SJSA1 (cell line): ENCODE measurements at places on chromosomes 12 and 14. TPM values are rescaled to one million over a fixed set of nuclear protein-coding genes. Genes with fewer than 3 reads are reported as not detected.
A peak's percentile ranks its signal among the peaks of the same experiment; 100 is the strongest.

The SMOC1 gene
- not detected in 2 replicates for total RNA-seq

The GDF11 gene
- 1.7 and 2.7 TPM in 2 replicates for total RNA-seq

The SLCO1B1 gene
- not detected in 2 replicates for total RNA-seq

The CLEC1A gene
- total RNA-seq: not detected in 2 replicates

The SLC8A3 gene
- total RNA-seq: 4.5 and 5.2 TPM in 2 replicates

The NOVA1 gene
- total RNA-seq: not detected in 2 replicates

The PPM1A gene
- 7.8 and 13.7 TPM in 2 replicates for total RNA-seq

The TOMM20L gene
- total RNA-seq: not detected in 2 replicates

DNA sequence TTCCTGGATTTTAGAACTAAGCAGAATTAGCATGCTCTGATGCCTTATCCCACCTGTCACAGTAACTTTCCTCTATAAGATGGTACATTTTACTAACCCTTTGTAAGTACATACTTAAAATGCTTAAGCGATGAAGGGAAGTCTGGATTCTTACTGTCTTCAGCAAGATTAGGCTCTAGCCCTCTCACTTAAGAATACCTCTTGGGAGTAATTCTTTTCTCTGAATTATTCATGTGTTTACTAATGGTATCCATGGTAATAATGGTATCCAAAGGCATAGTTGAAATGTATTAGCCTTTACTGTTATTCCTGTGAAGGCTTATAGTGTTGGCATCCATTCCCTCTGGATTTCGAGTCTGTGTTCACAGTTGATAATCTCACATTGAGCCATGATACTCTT is 176.9 kb downstream of the MON2 start:
- no peak overlapping the region for H3K27ac ChIP-seq
- H3K36me3 ChIP-seq: no peaks in the 10 kb centered on the region
- H3K4me3 ChIP-seq: no peak overlapping the region
- no peaks in the 10 kb centered on the region for H3K27me3 ChIP-seq
- H3K4me1 ChIP-seq: peaks cover 22% of the 10 kb centered on the region

- peaks cover 39% of the 10 kb centered on the region for H3K36me3 ChIP-seq
- H3K27me3 ChIP-seq: no peaks in the 10 kb centered on the region
- peak overlapping the region; percentile 77 for H3K27ac ChIP-seq
- peaks cover 40% of the 10 kb centered on the region for H3K4me1 ChIP-seq
- H3K4me3 ChIP-seq: no peak overlapping the region
- DNase-seq: peak; percentile 64
Measured at GRCh38 chr12:123937707-123938591, 34.7 kb downstream of the CCDC92 start.

DNA sequence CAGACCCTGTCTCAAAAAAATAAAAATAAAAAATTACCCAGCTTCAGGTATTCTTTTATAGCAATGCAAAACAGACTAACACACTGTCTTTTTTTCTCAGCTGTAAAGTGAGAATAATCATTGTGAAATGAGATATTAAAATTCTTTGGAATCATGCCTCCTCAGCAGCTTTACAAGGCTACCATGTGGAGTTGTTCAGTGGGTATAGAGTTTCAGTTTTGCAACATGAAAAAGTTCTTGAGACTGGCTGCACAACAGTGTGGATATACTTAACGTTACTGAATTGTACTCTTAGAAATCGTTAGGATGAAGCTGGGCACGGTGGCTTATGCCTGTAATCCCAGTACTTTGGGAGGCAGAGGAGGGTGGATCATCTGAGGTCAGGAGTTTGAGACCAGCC is 15.7 kb upstream of the MAPKAPK5 start:
- H3K4me3 ChIP-seq: no peak overlapping the region
- H3K27ac ChIP-seq: no peak overlapping the region
- no peaks in the 10 kb centered on the region for H3K4me1 ChIP-seq
- H3K36me3 ChIP-seq: no peaks in the 10 kb centered on the region
- DNase-seq: no peak

DNA sequence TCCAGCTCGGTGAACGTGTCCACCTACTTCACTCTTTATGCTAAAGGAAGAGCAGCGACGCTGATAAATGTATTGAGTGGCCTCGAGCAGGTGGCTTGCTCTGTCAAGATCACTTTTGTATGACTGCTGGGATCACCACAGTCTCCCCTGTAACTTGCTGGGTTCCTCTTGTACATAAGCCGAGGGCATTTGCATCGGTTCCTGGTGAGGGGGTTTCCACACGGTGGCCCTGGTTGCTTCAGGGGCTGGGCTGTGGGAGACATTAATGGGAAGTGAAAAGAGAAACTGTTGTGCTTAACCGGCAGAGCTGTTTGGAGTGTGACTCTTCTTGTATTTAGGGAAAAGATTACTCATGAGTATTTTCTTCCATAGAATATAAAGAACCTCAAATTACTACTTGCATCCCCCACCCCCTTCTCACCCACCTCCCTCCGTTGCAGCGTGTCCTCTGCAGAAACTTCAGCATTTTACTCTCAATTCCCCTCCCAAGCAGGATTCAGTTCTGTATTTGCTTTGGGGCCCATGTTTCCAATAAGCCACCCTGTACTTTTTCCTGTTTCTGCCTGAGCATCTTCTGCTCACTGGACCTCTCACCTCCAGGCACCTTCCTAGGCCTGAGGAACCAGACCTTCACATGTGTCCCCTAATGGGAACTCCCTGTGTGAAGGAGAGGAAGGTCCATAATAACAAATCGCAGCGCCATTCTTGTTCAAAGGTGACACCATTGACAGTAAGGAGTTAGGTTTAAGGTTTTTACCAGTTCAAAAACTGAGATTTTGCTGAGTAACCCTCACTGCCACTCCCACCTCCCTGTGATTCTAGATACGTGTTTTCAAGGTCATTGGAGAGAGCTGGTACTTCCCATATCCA is 187.0 kb downstream of the ETV6 start:
- no peak overlapping the region for H3K4me3 ChIP-seq
- no peak for DNase-seq
- peaks cover 19% of the 10 kb centered on the region for H3K36me3 ChIP-seq
- peaks cover 34% of the 10 kb centered on the region for H3K4me1 ChIP-seq
- H3K27me3 ChIP-seq: no peaks in the 10 kb centered on the region
- no peak overlapping the region for H3K27ac ChIP-seq

DNA sequence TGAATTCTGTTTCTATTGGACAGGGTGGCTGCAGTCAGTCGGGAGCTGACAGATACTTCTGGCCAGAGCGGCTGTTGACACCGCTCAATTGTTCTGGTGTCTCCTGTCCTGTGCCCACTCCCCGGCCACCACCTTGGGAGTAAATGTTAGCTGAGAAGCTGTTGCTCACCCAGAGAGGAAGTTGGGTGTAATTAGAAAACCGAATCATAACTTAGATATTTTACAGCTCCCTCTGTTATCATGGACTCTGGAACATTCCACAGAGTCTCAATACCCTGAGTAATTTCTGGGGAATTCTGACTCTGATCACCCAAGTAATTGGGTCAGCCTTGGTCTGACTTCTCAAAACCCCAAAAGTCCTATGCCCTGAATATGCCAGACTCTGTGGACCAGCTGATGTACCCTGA is 58.3 kb upstream of the RFLNA start:
- H3K36me3 ChIP-seq: no peaks in the 10 kb centered on the region
- H3K4me3 ChIP-seq: no peak overlapping the region
- H3K27ac ChIP-seq: no peak overlapping the region
- no peak for DNase-seq
- H3K27me3 ChIP-seq: no peaks in the 10 kb centered on the region
- peaks cover 26% of the 10 kb centered on the region for H3K4me1 ChIP-seq

GRCh38 chr12:14364583-14365271 is 755 bp upstream of the ATF7IP start:
- peak overlapping the region; percentile 97 for H3K27ac ChIP-seq
- H3K36me3 ChIP-seq: no peaks in the 10 kb centered on the region
- H3K4me3 ChIP-seq: peak overlapping the region; percentile 62
- H3K4me1 ChIP-seq: peaks cover 5% of the 10 kb centered on the region; the same call in 1 of the 2 replicates
- no peak for DNase-seq

DNA sequence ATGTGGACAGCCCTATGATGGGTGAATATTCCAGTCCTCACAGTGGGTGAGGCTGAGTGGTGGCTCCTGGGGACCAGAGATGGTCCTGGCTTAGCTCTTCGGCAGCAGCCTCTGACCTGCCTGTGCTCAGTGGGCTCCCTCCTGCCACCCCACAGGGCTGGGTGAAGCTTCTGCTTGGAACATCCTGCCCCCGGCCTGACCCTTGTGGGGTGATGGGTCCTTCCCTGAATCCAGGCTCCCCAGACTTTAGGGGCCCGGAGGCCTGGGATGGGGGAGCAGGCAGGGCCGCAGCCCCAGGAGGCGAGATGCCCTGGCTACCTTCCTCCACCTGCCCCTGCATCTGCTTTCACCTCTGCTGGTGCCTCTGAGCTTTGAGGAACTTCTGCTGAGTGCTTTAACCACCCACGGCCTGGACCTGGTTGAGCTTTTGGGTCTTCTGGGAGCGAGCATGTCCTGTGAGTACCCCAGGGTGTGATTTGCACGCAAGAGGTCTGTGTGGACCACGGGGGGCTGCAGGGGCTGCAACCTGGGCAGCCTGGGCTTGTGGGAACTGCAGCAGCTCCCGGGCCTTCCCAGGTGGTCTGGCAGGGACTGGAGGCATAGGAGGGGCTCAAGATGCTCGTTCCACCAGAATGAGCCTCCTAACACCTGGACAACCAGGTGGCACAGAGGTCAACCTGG is 159.5 kb downstream of the KIF26A start:
- no peak overlapping the region for H3K27ac ChIP-seq
- no peak overlapping the region for H3K4me3 ChIP-seq
- no peaks in the 10 kb centered on the region for H3K27me3 ChIP-seq
- H3K4me1 ChIP-seq: no peaks in the 10 kb centered on the region
- no peak for DNase-seq

GRCh38 chr12:7113389-7113871 is 4.4 kb upstream of the C1RL start:
- H3K4me3 ChIP-seq: no peak overlapping the region
- H3K27me3 ChIP-seq: no peaks in the 10 kb centered on the region
- peak; percentile 51 for DNase-seq
- no peaks in the 10 kb centered on the region for H3K36me3 ChIP-seq

DNA sequence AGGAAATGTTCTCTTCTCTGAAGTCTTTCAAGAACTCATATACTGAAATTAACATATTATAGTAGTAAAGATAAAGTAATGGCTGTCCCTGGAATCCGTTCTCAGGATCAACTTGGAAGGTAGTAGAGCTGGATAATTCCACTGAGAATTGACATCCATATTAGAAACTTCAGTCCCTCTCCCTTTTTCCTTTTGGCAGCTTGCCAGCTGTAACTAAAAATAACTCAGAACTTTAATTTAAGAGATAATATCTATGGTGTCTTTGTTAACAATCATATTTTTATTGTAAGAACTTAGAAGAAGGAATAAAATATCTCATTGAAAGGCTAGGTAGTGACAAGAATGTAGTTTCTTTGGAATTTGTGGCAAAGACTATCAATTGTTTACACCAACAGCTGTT is 61.4 kb upstream of the PLEKHA5 start:
- H3K4me3 ChIP-seq: no peak overlapping the region
- no peak for DNase-seq
- H3K27ac ChIP-seq: no peak overlapping the region
- H3K36me3 ChIP-seq: no peaks in the 10 kb centered on the region
- H3K27me3 ChIP-seq: no peaks in the 10 kb centered on the region

DNA sequence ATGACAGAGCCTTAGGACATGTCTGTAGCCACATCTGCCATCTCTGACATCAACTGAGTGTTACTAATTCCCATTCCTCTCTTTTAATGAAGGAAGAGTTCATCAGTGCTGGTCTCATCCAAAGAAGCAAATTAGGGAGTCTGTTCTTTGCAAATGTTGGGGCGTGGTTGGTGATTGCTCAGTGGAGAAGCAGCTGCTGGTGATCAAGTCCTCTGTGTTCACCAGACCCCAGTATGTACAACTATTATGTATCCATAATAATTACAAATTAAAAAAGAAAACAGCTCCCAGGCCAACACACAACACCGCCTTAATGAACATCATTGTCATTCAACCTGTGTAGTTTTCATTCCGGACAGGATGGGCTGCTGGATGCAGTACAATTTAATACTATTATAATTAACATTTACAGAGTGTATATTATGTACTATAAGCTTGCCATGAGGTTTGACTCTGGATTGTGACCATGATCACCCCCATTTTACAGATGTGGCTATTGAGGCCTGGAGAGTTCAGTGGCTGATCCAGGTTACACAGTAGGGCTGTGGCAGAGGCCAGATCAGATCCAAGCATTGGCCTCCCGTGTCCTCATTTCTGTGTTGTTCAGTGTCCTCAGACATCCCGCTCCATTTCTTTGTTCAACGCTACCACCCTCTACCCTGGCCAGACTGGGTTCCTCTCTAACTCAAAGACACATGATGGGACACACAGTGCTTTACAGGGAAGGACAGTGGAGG is 179.0 kb downstream of the CHST11 start:
- no peak overlapping the region for H3K27ac ChIP-seq
- H3K4me1 ChIP-seq: no peaks in the 10 kb centered on the region
- DNase-seq: no peak
- no peaks in the 10 kb centered on the region for H3K27me3 ChIP-seq

- no peak for DNase-seq
- peaks cover 27% of the 10 kb centered on the region for H3K4me1 ChIP-seq
- no peaks in the 10 kb centered on the region for H3K27me3 ChIP-seq
- H3K27ac ChIP-seq: no peak overlapping the region
Measured at GRCh38 chr14:104792101-104792884, 3.3 kb downstream of the AKT1 start.

GRCh38 chr14:90573385-90574105 is 176.7 kb downstream of the CALM1 start:
- H3K36me3 ChIP-seq: no peaks in the 10 kb centered on the region
- no peaks in the 10 kb centered on the region for H3K4me1 ChIP-seq
- H3K27me3 ChIP-seq: no peaks in the 10 kb centered on the region
- DNase-seq: no peak
- no peak overlapping the region for H3K4me3 ChIP-seq

DNA sequence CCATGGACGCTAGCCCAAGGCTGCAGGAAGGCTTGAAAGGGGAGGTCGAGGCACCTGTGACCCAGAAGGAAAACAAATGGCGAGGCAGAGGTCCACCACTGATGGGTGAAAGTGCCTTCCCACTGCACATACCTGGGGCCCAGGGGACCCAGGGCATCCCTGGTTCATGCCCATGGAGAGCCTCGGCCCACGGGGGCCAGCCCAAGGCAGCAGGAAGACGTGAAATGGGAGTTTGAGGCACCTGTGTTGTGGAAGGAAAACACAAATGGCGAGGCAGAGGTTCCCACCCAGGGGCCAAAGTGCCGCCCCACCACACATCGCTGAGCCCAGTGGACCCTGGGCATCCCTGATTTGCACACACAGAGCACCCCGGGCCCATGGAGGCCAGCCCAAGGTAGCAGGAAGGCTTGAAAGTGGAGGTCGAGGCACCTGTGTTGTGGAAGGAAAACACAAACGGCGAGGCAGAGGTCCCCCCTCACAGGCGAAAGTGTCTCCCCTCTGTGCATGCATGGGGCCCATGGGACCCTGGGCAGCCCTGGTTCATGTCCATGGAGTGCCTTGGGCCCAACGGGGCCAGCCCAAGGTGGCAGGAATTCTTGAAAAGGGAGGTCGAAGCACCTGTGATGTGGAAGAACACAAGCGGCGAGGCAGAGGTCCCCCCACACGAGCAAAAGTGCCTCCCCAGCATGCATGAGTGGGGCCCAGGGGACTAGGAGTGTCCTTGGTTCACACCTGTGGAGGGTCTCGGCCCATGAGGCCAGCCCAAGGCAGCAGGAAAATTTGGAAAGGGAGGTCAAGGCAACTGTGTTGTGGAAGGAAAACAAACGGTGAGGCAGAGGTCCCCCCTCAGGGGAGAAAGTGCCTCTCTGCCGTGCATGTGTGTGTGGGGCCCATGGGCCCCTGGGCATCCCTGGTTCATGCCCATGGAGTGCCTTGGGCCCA is 383.3 kb downstream of the ALG10 start:
- no peak overlapping the region for H3K4me3 ChIP-seq
- H3K36me3 ChIP-seq: no peaks in the 10 kb centered on the region
- no peaks in the 10 kb centered on the region for H3K4me1 ChIP-seq
- no peaks in the 10 kb centered on the region for H3K27me3 ChIP-seq
